ENCODE measurements at places on chromosomes 16 and 17. TPM values are rescaled to one million over a fixed set of nuclear protein-coding genes. Genes with fewer than 3 reads are reported as not detected.

GRCh38 chr17:44086364-44087311, 16.1 kb downstream of the G6PC3 start:
- DNase-seq = no peak

The CDH11 gene
- total RNA-seq = 210 TPM

DNA sequence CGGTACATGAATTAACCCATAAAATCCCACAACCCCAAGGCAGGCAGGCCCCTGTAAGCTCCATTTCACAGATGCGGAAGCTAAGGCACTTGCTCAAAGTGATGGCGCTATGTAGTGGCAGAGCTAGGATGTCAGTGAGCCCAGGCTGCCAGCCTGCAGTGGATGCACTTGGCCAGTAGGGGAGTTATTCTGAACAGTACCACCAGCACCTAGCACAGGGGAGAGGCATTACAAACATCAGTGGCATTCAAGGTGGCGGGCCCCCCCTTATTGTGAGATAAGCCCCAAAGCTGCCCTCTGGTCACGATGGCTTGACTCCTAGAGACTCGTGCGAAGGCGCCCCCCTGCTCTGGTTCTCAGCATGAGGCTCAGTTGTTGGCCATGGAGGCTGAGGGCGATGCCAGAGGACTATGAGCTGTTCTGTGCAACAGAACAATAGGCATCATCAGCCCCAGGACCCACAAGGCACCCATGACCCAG, 33.8 kb downstream of the GTF3C1 start:
- DNase-seq = no peak

The KRT36 gene
- total RNA-seq = not detected

DNA sequence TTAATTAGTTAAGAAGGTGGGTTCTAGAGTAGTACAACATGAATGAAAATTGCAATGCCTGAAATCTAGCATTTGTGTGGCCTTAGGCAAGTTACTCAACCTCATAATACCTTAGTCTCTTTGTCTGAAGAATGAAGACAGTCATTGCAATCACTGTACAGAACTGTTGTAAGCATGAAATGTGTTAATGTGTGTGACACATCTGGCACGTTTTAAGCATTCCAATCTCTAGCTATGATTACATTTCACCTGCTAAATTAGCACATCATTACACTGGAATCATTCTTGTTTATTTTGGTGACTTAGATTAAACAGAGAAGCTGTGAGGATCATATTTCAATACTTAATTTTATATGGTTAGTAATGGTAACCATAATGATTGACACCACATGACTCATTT, 629.7 kb upstream of the KIF2B start:
- DNase-seq = no peak

DNA sequence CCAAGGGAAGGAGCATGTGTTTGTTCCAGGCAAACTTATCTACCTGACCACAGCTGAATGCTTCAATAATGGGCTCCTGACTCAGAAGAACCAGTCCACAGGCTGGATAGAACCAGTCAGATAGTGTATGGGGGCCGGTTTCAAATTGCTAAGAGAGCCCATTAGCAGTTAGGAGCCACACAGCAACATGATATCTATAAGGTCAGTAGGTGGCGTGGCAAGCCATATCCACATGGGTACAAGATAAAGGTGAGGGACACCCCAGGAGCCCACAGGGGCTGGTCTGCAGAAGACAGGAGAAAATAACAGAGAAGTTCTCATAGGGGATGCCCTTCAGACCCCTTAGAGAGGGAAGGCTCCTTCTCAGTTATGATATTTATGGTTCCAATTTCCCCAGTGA, 31.6 kb upstream of the CDRT15 start:
- no peak for DNase-seq

The ADAD2 gene
- total RNA-seq = not detected

The SNAI3 gene
- total RNA-seq = 0.33 TPM

GRCh38 chr17:13575922-13576419, 25.8 kb downstream of the HS3ST3A1 start:
- no peak for DNase-seq

DNA sequence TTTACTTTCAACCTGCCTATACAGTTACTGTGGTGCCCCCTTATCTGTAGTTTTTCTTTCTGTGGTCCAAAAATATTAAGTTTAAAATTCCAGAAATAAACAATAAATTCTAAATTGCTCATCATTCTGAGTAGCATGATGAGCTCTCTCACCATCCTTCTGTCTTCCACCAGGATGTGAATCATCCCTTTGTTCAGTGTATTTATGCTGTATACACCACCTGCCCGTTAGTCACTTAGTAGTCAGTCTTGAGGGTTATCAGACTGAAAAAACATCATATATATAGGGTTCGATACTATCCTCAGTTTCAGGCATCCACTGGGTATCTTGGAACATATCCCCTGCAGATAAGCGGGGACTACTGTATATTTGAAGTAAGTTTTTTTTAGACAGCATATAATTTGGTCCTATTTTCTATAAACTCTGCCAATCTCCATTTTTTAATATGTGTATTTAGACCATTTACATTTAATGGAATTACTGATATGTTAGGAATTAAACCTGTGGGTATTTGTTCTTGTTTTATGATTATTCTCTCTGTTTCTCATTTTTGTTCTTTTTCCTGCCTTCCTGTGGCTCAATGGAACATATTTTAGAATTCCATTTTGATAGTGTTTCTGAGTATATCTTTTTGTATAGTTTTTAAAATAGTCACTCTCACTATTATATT, 31.0 kb downstream of the TBX21 start:
- DNase-seq = no peak

GRCh38 chr16:27436065-27436464, 34.1 kb downstream of the IL21R start:
- DNase-seq = no peak

The GALR2 gene
- total RNA-seq = 0.07 TPM

DNA sequence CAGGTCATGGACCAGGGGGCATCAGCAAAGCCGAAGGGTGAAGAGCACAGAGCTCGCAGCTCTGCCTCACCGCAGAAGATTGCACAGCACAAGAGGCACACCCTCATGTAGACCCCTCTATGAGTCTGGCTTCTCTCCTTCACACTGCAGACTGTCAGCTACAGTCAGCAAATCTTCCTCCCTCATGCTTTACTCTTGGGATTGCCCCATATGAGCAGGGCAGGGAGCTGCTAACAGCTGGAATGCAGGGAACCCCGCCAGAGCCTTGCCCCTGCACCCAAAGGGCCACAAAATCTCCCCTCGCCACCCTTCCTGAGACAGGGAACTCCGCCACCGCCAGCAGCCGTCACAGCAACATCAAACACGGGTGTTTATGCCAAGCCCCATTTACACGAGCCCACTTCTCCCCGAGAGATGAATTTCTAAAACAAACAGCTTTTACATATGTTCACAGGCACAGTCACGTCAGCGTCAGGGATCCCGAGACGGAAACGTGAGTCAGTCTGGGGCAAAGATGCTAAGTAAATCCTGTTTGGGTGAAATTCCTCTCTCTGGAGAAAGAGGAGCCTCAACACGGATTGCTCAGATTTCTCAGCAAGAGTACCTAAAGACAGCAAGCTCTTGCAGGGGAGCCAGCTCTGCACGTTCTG, 121.9 kb downstream of the CDYL2 start:
- DNase-seq = no peak

DNA sequence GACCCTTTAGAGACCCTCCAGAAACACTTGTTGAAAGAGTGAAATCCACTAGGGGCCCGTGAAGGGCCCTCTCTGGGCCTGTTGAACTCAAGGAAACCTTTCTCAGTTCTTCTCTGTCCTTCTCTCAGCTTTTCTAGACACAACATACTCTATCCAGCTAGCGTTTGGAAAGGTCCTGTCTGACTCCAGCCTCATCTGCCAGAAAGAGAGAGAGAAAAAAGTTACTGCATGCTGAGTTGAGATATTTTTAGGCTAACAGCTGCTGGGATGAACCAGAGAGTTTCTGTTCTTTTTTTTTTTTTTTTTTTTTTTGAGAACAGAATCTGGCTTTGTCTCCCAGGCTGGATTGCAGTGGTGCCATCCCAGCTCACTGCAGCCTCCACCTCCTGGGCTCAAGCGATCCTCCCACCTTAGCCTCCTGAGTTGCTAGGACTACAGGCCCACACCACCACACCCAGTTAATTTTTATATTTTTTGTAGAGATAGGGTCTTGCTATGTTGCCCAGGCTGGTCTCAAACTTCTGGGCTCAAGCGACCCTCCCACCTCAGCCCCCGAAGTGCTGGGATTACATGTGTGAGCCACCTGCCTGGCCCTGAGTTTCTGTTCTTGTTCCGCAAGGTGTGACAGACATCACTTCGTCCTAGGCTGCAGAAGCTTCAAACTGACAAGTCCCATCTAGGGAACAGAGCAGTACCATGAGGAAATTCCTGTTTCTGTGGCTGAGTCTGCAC, 14.9 kb upstream of the TEX2 start:
- DNase-seq = no peak
